ENCODE measurements at places on chromosomes 16 and 17.

GRCh38 chr16:49504023-49504364 is 130.4 kb downstream of the C16orf78 start:
- no peak for DNase-seq

- no peak for DNase-seq
These were observed 30.8 kb downstream of the NMT1 start for GRCh38 chr17:45091778-45092425.

DNA sequence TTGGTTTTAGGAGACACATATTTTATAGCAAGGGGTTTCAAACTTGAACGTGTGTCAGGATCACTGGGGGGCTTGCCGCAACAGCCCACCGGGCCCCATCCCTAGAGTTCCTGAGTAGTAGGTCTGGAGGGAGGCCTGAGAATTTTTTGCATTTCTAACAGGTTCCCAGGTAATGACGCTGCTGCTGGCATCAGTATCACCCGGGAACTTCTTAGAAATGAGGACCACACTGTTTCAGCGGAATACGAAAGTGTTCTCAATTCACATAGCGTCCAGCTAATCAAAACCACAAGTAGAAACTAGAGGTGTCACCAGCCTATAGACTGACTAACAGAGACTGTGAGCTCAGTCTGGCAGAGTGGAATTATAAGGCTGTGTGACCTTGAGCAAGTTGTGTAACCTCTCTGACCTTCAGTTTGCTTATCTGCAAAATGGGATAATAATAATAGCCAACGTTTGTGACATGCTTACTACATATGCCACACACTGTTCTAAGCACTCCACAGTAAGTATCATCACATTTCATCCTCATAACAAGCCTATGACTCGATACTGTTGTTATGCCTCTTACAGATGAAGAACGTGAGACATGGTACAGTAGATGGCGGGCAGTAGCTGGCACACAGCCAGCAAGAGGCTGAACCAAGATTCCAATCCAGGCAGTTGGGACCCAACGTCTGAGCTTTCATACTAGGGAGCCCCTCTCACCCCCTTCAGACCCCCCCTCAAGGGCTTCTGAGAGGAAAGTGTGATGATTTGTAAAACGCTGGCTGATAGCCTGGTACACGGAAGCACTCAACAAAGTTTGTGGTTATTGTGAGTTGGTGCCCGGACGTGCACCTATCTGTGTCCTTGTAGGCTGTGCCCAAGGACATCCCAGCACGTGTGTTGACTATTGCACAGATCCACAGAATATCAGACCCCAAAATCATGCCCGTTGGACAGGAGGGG is 4.6 kb upstream of the ICAM2 start:
- DNase-seq: no peak

- peak; percentile 35 for DNase-seq
These were observed at the start of gene LIMD2 for GRCh38 chr17:63699638-63700527. Gene LIMD2 (minus strand): TSS chr17:63700125. CDS start chr17:63699298, 827 bp downstream.

DNA sequence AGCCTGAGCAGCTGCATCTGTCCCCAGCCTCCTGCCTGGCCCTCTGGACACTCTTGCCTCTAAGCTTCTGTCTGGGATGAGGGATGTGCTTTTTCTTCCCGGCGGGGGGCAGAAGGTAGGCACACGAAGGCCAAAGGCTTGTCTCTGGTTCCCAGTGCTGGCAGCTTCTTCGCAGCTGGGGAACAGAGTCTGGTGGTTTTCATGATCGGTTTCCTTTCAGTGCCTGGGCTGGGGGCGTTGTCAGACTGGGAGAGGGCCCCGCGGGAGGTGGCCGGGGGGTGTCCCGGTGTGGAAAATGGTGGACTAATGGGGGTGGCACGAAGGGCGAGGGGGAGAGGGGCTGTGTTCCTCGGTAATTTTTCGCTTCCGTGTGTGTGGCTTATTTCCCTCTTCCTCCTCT is 988 bp downstream of the RAP1GAP2 start:
- DNase-seq: no peak

GRCh38 chr17:76414334-76415295 is 30.2 kb downstream of the SPHK1 start:
- DNase-seq: peak; percentile 58

- DNase-seq: no peak
These were observed 15.2 kb downstream of the ARHGAP23 start for GRCh38 chr17:38443356-38444031.

GRCh38 chr17:71502443-71502842 is 618.4 kb upstream of the SOX9 start:
- no peak for DNase-seq

DNA sequence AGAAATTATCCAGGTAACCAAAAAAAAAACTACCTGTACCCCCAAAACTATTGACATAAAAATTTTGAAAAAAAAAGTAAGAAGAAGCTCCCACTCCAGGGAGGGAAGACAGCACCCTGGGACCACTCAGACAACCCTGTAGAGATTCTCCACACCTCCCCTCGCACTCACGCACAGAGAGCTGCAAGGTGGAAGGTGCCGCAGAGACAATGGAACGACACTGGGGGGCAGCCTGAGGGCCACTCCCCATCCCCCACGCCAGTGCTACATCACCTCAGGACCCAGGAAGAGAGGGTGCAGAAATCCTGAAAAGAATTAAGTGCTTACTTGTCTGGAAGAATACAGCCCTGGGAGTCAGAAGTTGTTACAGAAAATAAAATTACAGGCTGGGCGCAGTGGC is 5.2 kb upstream of the CD79B start:
- no peak for DNase-seq

DNA sequence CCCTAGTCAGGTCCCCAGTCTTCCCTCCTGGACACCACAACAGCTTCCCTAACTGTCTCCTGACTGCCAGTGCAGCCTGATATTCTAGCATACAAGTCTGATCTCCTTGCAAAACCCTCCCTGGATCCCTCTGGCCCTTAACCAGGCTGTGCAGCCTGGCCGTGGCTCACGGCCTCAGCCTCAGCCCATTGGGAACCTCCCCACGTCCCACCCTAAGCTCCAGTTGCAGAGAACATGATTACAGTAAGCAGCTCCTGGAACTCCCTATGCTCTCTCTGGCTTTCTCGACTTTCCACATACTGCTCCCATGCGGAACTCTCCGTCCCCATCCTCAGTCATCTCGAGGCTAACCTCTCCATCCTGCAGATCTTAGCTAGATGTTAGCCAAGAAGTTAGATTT is 13.0 kb downstream of the ALOX12B start:
- DNase-seq: no peak

DNA sequence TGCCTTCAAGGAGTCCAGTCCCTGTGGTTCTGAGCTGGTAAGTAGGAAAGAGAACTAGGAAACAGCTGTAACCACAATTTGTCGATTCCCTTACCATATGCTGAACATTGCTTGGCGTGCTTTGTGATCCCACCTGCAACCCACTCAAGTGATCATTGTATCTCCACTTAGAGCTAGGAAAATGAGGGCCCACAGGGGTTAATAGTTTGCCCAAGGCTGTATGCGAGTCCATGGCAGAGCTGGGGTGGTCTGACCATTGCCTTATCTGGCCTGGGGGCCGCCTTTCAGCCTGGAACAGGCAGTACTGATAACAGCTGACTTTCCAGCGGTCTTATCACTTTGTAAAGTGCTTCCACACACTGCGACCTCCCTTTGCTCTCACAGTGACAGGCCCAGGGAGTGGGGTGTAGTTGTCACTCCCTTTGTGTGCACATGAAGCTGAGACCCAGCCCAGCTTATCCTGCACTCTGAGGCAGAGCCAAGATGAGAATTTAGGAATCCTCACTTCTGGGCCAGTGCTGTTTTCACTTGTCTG is 9.8 kb downstream of the MYL4 start:
- DNase-seq: no peak

GRCh38 chr16:1908983-1909382 is 9.2 kb downstream of the HS3ST6 start:
- no peak for DNase-seq

GRCh38 chr17:42629411-42630009 is 20.0 kb downstream of the TUBG1 start:
- DNase-seq: no peak

DNA sequence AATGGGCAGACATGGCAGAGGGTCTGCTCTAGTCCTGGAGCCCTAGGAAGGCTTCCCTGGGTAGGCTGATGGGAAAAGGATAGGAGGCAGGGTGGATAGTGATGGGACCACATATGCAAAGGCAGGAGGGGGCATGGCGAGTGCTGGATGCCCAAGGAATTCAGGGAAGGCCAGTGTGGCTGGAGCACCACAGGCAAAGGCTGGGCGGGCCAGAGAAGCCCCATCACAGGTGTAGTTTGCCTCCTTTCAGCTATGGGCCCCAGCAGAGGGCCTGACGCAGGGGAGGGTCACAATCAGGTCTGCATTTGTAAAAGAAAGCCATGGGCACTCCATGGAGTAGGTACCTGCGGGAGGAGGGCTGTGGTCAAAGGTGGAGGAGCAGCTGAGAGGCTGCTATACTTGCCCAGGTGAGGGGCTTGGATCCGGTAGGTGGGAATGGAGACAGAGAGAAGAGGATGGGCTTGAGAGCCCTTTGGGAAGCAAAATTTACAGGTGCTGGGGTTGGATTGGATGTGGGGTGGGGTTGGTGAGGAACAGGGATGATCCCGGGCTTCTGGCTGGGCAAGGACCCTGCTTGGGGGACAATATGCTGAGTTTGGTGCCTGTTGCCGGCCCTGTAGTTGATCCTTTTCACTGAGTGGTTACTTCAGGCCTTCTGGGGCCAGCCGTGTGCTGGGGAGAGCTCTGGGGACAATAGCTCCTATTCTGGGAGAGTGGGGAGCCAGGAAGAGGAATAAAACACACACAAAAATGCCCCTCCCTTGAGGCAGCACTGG is 6.5 kb upstream of the COL1A1 start:
- DNase-seq: no peak

GRCh38 chr16:80466024-80466987 is 74.5 kb upstream of the DYNLRB2 start:
- peak; percentile 13 for DNase-seq

DNA sequence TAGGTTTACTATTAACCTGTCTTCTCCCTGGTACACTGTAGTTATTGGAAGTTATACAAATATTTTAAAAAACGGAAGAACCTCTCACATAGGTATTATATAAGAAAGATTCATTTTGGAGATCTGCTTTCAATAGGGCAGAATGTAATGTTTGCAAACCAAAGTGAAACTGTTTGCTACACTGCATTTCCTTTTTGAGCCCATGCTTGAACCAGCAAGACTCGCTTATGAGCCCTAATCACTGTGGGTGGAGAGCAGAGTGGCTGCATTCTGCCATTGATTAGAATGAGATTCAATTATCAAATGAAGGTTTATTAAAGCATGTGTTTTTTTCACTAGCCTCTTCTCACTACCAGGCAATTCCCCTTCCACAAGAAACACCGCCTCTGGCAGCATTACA is 589.7 kb downstream of the CDH11 start:
- no peak for DNase-seq

DNA sequence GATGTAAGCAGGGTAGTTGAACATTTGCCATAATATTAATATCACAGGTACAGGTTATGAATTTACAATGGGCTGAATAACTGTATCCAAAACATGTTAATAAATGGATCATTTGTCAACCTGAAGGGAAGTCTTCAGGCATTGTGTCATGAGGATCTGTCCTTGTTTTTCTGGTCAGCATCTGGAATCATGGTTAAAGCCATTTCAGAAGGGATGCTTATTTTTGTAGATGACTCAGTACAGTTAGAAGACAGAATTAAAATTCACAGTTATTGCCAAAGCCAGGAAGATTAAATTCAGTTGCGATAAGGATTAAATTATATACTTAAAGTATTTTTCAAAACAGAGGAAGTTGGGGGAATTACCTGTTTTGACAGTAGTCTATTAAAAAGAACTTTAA is 8.0 kb downstream of the PSMD11 start:
- DNase-seq: no peak

GRCh38 chr17:61280851-61281250 is 118.8 kb upstream of the TBX2 start:
- no peak for DNase-seq

DNA sequence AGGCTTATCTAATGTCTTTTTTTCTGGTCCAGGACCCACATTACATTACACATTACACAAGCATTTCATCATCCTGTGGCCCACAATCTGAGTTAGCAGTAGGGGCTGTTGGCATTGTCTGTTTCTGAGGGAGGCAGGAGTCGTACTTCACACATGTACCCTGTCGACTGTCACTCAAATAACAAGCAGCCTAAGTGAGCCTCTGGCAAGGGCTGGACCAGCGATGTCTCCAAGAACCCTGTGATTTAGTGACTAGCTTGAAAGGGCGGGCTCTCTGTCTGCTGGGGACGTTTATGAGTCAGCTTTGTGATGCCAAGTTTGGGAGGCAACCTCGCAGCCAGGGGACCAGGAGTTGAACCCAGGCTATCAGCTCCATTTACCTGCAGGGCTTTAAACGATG is 251.4 kb downstream of the HS3ST3B1 start:
- no peak for DNase-seq

- DNase-seq: no peak
These were observed 141.5 kb upstream of the PLCG2 start for GRCh38 chr16:81637336-81638235.

DNA sequence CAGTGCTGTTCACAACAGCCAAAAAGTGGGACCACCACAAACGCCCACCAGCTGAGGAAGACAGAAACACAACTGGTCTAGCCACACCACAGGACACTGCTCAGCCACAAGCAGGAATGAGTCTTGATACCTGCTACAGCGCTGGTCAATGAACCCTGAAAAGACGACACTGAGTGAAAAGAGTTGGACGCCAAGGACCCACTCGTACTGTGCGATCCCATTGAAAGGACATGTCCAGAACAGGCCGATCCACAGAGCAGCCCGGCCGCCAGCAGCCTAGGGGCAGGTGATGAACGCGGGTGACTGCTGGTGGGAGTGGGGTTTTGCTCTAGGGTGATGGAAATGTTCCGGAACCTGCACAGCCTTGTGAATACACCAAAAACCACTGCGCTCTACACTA is 10.6 kb upstream of the SLC38A8 start:
- no peak for DNase-seq

GRCh38 chr17:1179818-1180742 is at the start of gene ABR:
Gene ABR (minus strand): TSS chr17:1179981. CDS start chr17:1179727, 254 bp downstream.
- DNase-seq: peak; percentile 35

DNA sequence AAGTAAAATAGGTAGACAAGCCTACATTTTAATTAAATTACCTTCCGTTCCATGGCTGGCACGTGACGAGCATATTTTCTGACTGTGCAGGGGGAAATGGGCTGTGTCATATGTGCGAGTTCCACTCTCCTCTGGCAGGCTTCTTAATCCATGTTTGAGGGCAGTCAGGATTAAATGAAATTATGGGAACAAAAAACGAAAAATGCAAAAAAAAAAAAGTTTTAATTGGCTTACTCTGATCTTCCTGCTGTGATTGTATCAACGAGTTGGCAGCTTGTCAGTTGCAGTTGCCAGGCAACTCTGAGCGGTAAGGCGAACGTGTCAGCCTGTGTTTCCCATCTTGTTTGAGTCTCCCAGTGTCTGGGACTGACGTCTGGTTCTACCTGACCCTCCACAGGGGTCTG is 302.9 kb upstream of the XYLT1 start:
- no peak for DNase-seq

GRCh38 chr16:55508941-55509931 is at the start of gene LPCAT2:
Gene LPCAT2 (plus strand): TSS chr16:55509072. CDS start chr16:55509182, 110 bp downstream.
- peak; percentile 72 for DNase-seq

All from amygdala (tissue), 56 donors.